ENCODE measurements at places on chromosomes 7 and 10.

DNA sequence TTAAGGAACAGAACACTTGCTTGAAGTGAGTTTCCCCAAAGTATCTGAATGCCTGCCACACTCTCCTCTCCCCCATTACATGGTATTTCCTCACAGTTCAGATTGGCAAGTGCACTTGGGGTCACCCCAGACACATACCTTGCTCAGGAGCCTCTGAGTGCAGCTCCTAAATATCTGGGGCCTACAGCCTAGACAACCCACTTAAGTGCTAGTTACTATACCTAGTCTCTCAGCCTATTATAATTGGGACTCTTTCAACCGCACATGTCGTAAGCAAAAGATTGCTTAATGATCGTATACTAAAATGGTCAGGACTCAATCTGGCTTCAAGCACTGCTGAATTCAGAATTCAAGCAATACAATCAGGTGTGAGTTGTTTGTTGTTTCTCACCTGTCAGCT is 19.9 kb downstream of the TMEM176B start:
- DNase-seq = no peak

DNA sequence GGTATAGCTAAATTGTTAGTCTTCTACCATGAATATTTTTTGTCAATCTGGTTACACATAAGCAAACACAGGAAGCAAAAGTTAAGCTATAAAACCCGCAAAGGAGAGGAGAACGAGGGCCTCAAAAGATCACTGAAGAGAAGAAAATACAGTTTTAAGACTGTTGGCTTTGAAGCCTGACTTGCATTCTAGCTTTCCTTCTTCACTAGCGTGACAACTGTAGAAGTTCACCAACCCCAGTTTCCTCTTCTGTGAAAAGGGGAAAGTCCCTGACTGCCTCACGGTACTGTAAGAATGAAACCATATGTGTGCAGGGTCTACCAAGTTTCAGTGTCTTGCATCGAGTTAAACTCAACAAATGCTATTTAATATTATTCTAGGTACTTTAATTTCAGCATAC is 7.5 kb upstream of the LRRN3 start:
- DNase-seq = peak; percentile 57

DNA sequence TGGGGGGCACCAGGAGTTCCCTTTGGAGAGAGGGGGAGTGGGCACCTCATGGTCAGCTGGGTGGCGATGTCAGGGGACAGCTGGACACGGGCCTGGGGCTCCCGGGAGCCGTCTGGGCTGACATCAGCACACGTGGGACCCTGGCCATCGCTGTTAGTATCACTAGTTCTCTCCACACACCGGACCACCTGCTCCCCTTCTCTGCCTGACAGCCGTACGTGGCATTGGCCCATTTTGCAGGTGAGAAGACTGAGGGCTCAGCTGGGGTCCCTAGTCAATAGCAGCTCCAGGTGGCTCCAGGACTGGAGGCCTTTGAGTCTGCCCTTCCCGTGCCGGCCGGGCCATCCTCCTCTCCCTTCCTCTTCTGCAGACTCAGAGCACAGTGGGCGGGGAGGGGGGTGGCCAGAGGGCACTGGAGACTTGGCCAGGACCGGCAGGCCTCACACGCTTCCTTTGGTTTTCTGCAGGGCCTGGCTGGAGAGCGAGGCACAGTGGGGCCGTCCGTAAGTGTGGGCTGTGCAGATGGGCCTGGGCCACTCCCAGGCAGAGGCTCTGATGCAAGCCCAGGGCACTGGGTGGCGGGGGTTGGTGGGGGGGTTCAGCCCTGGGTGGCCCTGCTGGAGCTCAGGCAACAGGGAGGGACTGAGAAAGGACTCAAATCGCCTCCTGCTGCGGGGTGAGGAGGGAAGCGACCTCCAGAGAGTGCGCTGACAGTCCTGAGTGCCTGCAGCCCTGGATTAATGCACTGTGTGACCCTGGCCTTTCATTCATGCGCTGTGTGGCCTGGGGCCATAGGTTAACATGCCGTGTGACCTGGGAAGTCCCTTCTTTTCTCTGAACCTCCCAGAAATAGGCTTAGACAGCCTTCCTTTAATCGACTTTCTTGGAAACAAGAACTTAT is 78.2 kb downstream of the MYL10 start:
- DNase-seq = peak; percentile 11

GRCh38 chr7:145543242-145543641 is 573.4 kb upstream of the CNTNAP2 start:
- DNase-seq = no peak
